Substantia nigra (tissue), 51 donors: ENCODE measurements at places on chromosomes 2 and 18.

GRCh38 chr2:12488352-12489318 lies 228.1 kb upstream of the TRIB2 start:
- no peak for DNase-seq

DNA sequence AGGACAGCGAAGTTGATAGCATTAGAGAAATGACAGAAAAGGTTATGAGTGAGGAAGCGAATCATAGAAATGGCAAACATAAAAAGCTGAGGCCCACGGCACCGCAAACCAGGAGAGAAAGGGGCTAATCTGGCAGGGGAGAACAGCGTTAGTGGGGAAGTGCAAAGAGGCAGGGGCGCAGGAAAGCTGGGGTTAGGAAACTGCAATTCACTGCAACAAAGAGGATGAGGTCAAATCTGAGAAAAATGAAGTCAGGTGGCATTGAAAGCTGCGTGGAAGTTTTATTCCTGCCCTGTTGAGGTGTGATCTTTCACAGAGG lies 653 bp upstream of the ABI2 start:
- no peak for DNase-seq

GRCh38 chr2:62099523-62100175 lies 96.3 kb upstream of the B3GNT2 start:
- DNase-seq, result no peak

- DNase-seq, result no peak
These were observed 54.6 kb downstream of the INHBB start for GRCh38 chr2:120400551-120400950.

- no peak for DNase-seq
These were observed 5.8 kb upstream of the D2HGDH start for GRCh38 chr2:241728627-241729026.
